ENCODE measurements at places on chromosomes 3 and 15. TPM values are rescaled to one million over a fixed set of nuclear protein-coding genes. Genes with fewer than 3 reads are reported as not detected.

Gene CACNA2D3
- 1.4 TPM for total RNA-seq

Gene ADAMTS9
- total RNA-seq, result 97.4 TPM

Gene ISLR
- 82.3 TPM for total RNA-seq

Gene SAMMSON
- 0.04 TPM for total RNA-seq

Gene SLC24A5
- total RNA-seq, result 0.04 TPM

DNA sequence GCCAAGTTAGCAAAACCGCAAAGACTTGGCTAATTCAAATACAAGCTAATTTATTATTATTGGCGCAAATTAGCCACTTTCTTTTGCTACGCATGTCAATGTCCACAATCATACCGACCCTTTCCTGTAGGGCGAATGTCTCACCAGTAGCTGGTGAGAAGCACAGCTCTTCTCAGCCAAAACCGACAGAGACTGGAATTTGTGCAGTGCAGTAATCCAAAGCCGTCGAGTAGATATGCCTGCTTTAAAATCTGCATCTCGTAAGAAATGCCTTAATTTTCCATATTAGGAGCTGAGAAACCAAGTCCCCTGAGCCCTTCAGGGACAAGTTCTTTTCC is 614 bp upstream of the MINDY2 start:
- peaks cover 10% of the 10 kb centered on the region for H3K4me1 ChIP-seq
- H3K36me3 ChIP-seq, result no peaks in the 10 kb centered on the region
- DNase-seq, result no peak
- no peaks in the 10 kb centered on the region for H3K27me3 ChIP-seq

DNA sequence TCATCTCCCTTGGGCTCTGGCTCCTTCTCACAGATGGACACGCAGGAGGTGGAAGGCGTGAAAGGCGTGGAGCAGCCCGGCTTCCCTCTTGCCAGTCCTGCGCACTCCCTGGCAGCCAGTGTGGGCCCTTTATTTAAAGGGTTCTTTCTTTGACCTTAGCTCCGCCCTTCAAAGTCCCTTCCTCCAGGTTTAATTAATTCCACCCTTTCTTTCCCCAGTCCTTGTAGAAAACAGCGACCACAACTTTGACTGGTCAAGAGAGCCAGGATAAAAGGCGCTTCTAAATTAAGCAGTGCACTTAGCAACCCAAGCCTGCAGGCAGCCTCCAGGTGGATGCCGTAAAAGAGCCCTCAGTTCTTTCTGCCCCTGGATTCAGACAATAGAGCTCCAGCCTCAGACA is at the start of gene HDC:
Gene HDC, minus strand, starts transcription at position 107 of the 400 bp plus-strand sequence. Its CDS starts 103 bp downstream, at position 4.
- H3K4me1 ChIP-seq, result no peaks in the 10 kb centered on the region
- no peak for DNase-seq

- no peak for DNase-seq
- H3K27me3 ChIP-seq, result no peaks in the 10 kb centered on the region
- no peaks in the 10 kb centered on the region for H3K36me3 ChIP-seq
- no peak overlapping the region for H3K4me3 ChIP-seq
- no peak overlapping the region for H3K27ac ChIP-seq
Observed at GRCh38 chr3:196989721-196990262, 21.2 kb upstream of the PIGZ start.

GRCh38 chr3:11146773-11147660 is 7.3 kb upstream of the HRH1 start:
- H3K27ac ChIP-seq, result no peak overlapping the region
- H3K36me3 ChIP-seq, result no peaks in the 10 kb centered on the region
- H3K4me3 ChIP-seq, result no peak overlapping the region
- DNase-seq, result no peak
- H3K27me3 ChIP-seq, result peaks cover 14% of the 10 kb centered on the region

GRCh38 chr15:70815604-70816003 is 38.4 kb downstream of the LARP6 start:
- no peaks in the 10 kb centered on the region for H3K36me3 ChIP-seq
- no peak overlapping the region for H3K4me3 ChIP-seq
- peaks cover 2% of the 10 kb centered on the region for H3K4me1 ChIP-seq
- no peaks in the 10 kb centered on the region for H3K27me3 ChIP-seq
- no peak for DNase-seq

- peaks cover 6% of the 10 kb centered on the region for H3K4me1 ChIP-seq
- no peak overlapping the region for H3K27ac ChIP-seq
- no peak for DNase-seq
- H3K4me3 ChIP-seq, result no peak overlapping the region
- H3K27me3 ChIP-seq, result no peaks in the 10 kb centered on the region
Observed at GRCh38 chr3:183536238-183536880, 19.1 kb downstream of the KLHL6 start.

- H3K36me3 ChIP-seq, result no peaks in the 10 kb centered on the region
- no peak overlapping the region for H3K4me3 ChIP-seq
- H3K4me1 ChIP-seq, result no peaks in the 10 kb centered on the region
Observed at GRCh38 chr3:96169111-96169766, 645.2 kb upstream of the EPHA6 start.

DNA sequence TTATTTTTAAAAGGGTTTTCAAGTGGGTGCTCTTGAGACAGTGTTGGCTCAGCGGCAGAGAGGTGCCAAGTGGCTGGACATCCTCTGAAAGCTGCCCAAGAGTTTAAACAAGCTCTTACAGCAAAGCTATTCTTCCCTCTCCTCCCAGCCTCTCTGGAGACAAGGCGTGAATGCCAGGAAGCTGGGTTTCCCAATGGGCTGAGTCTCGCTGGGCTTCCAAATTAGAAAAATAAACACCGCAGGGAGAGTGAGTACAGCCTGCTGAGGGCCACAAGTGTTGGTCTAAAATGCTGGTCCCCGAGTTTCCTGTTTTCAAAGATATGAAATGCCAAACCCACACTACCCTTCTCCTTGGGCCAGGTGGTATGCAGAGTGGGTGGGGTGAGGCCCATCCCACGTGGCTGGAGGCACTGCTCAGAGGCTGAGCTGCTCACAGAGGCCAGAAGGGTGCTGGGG is 36.4 kb downstream of the ZDHHC3 start:
- DNase-seq, result no peak
- H3K36me3 ChIP-seq, result peaks cover 57% of the 10 kb centered on the region
- no peaks in the 10 kb centered on the region for H3K27me3 ChIP-seq
- no peak overlapping the region for H3K4me3 ChIP-seq

GRCh38 chr3:120450600-120451271 is at the start of gene FSTL1:
FSTL1 (minus strand) TSS chr3:120450992; CDS start chr3:120450746, 246 bp downstream.
- peak; percentile 92 for DNase-seq
- H3K27me3 ChIP-seq, result no peaks in the 10 kb centered on the region
- peaks cover 21% of the 10 kb centered on the region for H3K36me3 ChIP-seq
- peak within 1 kb of the TSS; percentile 95 for H3K27ac ChIP-seq

DNA sequence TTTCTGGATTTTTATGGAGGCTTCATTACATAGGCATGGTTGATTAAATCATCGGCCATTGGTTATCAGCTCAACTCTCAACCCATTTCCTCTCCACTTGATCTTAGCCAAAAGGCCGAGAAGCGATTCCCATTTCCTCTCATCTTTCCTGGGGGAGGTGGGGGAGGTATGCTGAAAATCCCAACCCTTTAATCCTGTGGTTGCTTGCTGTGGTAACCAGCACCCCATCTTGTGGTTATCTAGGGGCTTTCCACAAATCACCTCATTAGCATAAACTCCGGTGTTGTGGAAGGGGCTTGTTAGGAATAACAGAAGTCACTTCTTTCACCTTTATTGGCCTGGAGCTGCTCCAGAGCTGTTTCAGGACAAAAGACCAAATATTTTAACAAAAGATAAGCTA is 20.9 kb downstream of the PDE8A start:
- H3K36me3 ChIP-seq, result peaks cover 2% of the 10 kb centered on the region
- no peak for DNase-seq
- H3K27ac ChIP-seq, result no peak overlapping the region
- peaks cover 8% of the 10 kb centered on the region for H3K4me1 ChIP-seq
- no peak overlapping the region for H3K4me3 ChIP-seq

- H3K36me3 ChIP-seq, result no peaks in the 10 kb centered on the region
- H3K27me3 ChIP-seq, result no peaks in the 10 kb centered on the region
- no peaks in the 10 kb centered on the region for H3K4me1 ChIP-seq
- no peak overlapping the region for H3K27ac ChIP-seq
- no peak for DNase-seq
Observed at GRCh38 chr3:113896930-113897329, 50.9 kb upstream of the ZDHHC23 start.

DNA sequence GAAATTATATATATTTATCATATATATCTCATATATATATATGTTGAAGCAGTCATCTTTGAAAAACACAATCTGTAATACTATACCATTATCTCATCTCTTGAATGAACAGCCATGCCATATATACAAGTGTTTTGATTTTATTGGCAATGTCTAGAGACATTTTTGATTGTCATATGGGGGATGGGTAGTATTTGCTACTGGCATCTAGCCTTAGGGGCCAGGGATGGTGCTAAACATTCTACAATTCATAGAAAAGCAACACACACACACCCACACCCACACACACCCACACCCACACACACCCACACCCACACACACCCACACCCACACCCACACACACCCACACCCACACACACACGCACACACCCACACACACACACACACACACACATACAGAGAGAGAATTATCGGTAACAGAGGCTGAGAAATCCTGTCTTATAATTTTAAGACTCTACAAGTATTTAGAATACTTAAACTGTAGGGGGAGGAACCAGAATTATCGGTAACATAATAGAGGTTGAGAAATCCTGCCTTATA is 11.1 kb upstream of the PIK3R4 start:
- H3K4me3 ChIP-seq, result no peak overlapping the region
- no peaks in the 10 kb centered on the region for H3K27me3 ChIP-seq
- no peak for DNase-seq
- H3K27ac ChIP-seq, result no peak overlapping the region
- H3K4me1 ChIP-seq, result no peaks in the 10 kb centered on the region
